ENCODE measurements at places on chromosomes 2 and 18.
A peak's percentile ranks its signal among the peaks of the same experiment; 100 is the strongest.

GRCh38 chr2:201298462-201299052 is 38.2 kb downstream of the CASP8 start:
- no peak overlapping the region for H3K27ac ChIP-seq
- no peak overlapping the region for H3K4me3 ChIP-seq
- DNase-seq = no peak
- H3K36me3 ChIP-seq = no peaks in the 10 kb centered on the region
- peaks cover 2% of the 10 kb centered on the region for H3K4me1 ChIP-seq

- peaks cover 9% of the 10 kb centered on the region for H3K4me1 ChIP-seq
- no peak overlapping the region for H3K27ac ChIP-seq
- DNase-seq = no peak
- H3K36me3 ChIP-seq = no peaks in the 10 kb centered on the region
- no peaks in the 10 kb centered on the region for H3K27me3 ChIP-seq
These were observed 106.2 kb upstream of the DLX2 start for GRCh38 chr2:172208791-172209325.

DNA sequence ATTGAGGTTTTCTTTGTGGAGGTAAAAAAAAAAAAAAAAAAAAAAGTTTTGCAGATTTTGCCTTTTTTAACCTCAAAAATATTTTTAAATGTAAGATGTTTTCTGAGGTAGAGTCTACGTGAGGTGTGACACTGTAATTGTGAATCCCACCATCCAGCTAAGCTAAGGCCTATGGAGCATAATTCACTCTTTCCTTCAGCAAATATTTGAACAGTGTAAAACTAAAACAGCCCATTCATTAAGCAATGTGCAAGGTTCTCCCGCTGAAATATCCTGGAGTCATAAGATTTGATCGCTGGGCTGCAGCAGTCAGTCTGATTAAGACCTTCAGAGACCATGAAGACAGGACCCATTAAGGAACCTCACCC is 105.1 kb downstream of the HNRNPLL start:
- no peak for DNase-seq
- no peaks in the 10 kb centered on the region for H3K36me3 ChIP-seq
- H3K4me1 ChIP-seq = no peaks in the 10 kb centered on the region
- H3K4me3 ChIP-seq = no peak overlapping the region
- H3K27ac ChIP-seq = no peak overlapping the region
- H3K27me3 ChIP-seq = peaks cover 18% of the 10 kb centered on the region

GRCh38 chr18:62566199-62566598 is 43.4 kb downstream of the ZCCHC2 start:
- H3K27me3 ChIP-seq = no peaks in the 10 kb centered on the region
- no peak overlapping the region for H3K27ac ChIP-seq
- no peak overlapping the region for H3K4me3 ChIP-seq
- DNase-seq = no peak

DNA sequence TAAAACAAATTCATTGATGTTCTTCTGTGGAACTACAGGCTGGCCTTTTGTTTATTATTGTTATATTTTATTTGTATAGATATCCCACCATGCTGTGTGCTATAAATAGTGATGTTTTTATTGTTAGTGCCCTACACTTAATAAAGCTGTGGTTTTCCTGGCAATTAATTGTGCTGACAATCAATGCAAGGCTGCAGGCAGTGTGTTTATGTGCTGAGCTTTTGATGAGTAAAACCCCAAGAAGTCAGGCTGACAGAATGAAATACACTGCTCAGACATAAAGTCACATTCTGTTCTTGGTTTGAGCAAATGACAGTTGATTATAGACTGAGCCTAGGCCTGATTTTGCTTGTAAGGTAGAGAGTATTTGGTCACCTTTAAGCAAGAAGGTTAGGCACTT is 362.7 kb downstream of the CPS1 start:
- H3K4me3 ChIP-seq = no peak overlapping the region
- no peaks in the 10 kb centered on the region for H3K27me3 ChIP-seq
- no peak for DNase-seq
- no peaks in the 10 kb centered on the region for H3K4me1 ChIP-seq

DNA sequence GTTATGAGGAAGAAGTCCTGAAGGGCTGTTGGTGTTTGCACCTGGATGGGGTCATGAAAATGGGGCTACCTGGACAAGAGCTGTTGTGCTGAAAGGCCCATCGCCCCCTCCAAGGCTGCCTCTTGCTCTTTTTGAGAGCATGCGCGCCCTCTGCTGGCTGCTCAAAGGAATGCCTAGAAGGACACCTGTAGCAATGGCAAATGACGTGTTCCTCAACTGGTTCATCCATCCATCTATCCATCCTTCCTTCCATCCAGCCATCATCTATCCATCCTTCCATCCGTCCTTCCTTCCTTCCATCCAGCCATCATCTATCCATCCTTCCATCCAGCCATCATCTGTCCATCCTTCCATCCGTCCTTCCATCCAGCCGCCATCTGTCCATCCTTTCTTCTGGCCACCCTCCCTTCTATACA is 17.2 kb upstream of the RPL31 start:
- DNase-seq = peak; percentile 76
- H3K27me3 ChIP-seq = no peaks in the 10 kb centered on the region
- H3K4me1 ChIP-seq = no peaks in the 10 kb centered on the region

- no peak overlapping the region for H3K27ac ChIP-seq
- peaks cover 4% of the 10 kb centered on the region for H3K4me1 ChIP-seq
These were observed 268.8 kb downstream of the ARHGAP15 start for GRCh38 chr2:143397884-143398614.

- DNase-seq = no peak
- no peaks in the 10 kb centered on the region for H3K36me3 ChIP-seq
- peaks cover 18% of the 10 kb centered on the region for H3K4me1 ChIP-seq
- no peaks in the 10 kb centered on the region for H3K27me3 ChIP-seq
- H3K27ac ChIP-seq = no peak overlapping the region
These were observed 61.6 kb downstream of the HDAC4 start for GRCh38 chr2:239339241-239339640.

DNA sequence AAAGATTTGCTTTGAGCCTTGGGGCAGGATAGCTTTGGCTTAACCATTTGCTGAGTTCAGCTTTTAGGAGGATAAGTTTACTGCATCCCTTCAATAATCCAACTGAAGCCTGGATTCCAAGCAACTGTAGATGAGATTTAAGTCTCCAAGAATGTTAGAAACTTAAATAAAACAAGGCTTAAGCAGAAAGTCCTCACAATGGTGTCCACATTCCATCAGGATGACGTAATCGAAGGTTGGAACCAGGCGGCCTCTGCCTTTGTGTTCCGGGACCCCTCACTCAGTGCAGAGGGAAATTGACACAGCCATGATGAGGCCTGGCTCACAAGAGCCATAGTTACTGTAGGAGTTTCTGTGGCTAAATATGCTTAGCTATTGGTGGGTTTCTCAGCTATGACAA is 260.4 kb downstream of the LPIN1 start:
- H3K4me3 ChIP-seq = no peak overlapping the region
- peaks cover 11% of the 10 kb centered on the region for H3K4me1 ChIP-seq
- H3K27me3 ChIP-seq = peaks cover 15% of the 10 kb centered on the region
- no peak overlapping the region for H3K27ac ChIP-seq
- no peaks in the 10 kb centered on the region for H3K36me3 ChIP-seq
- no peak for DNase-seq

- peaks cover 14% of the 10 kb centered on the region for H3K36me3 ChIP-seq
- H3K27me3 ChIP-seq = no peaks in the 10 kb centered on the region
- H3K4me1 ChIP-seq = peaks cover 10% of the 10 kb centered on the region
- H3K4me3 ChIP-seq = no peak overlapping the region
- no peak for DNase-seq
These were observed 93.3 kb downstream of the MAP4K4 start for GRCh38 chr2:101790857-101791256.

DNA sequence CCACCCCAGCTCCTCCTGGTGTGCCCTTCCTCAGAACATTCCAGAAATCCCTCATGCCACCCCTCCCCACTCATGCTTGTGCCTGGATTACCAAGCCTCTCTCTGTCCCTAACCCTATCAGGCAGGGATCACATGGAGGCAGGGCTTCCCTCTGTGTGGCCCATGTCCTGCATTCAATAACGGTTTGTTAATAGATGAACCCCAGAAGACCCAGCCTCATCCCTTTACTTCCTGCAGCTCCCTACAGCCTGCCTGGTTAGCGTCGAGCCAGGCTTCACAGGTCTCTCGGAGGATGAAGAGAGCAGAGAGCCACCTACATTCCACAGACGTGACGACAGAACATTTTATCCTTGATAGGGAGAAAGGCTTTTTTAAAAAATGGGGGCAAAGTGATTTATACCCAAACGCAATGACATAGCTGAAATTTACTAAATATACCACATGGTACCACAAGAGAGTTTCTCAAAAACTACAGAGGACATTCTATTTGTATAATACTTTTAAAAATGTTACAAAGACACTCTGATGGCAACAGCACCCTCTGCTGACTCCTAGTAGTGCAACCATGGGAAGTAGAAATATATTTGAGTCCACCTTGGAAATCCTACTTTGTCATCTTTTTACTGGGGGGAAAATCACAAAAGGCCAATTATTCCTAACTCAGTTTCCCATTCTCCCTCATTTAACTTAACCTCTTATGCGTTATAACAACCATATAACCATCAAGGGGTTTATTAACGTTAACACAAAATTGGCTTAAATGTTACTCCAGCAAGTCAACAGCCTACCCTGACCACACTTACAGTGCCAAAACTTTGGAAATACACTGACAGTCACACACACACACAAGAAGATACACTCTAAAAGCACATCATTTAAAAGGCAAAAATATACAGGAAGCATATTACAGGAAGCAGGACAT is 30.7 kb downstream of the FBXO15 start:
- peaks cover 7% of the 10 kb centered on the region for H3K27me3 ChIP-seq
- no peak overlapping the region for H3K27ac ChIP-seq
- no peaks in the 10 kb centered on the region for H3K4me1 ChIP-seq
- no peak overlapping the region for H3K4me3 ChIP-seq

- no peak overlapping the region for H3K4me3 ChIP-seq
- no peak for DNase-seq
- no peaks in the 10 kb centered on the region for H3K4me1 ChIP-seq
- no peak overlapping the region for H3K27ac ChIP-seq
- no peaks in the 10 kb centered on the region for H3K27me3 ChIP-seq
- no peaks in the 10 kb centered on the region for H3K36me3 ChIP-seq
These were observed 16.4 kb downstream of the MTCL1 start for GRCh38 chr18:8721716-8722115.

- no peak for DNase-seq
- H3K4me1 ChIP-seq = no peaks in the 10 kb centered on the region
- H3K27me3 ChIP-seq = peaks cover 6% of the 10 kb centered on the region
- no peaks in the 10 kb centered on the region for H3K36me3 ChIP-seq
- H3K4me3 ChIP-seq = no peak overlapping the region
These were observed 2.4 kb upstream of the KCNF1 start for GRCh38 chr2:10909050-10909995.

DNA sequence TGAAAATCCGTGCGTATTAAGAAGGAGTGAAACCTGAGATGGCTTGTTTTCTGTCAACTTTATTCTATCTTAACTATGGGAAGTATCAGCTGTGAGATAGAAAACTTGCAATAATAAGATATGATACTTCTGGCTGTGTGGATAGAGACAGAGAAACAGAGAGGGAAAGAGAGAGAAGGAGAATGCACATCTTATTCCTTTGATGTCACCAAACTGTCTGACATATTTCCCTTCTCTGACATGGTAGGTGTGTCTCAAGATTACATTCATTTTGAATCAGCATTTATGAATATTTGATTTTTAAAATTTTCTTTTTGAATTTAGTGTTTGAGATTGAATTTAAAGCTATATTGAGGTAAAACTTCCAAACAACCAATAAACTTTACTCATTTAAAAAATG is 69.4 kb downstream of the CDC42EP3 start:
- no peak for DNase-seq
- no peak overlapping the region for H3K4me3 ChIP-seq
- H3K27me3 ChIP-seq = no peaks in the 10 kb centered on the region

GRCh38 chr18:24486684-24487083 is 26.2 kb downstream of the HRH4 start:
- no peaks in the 10 kb centered on the region for H3K27me3 ChIP-seq
- no peak overlapping the region for H3K4me3 ChIP-seq
- no peaks in the 10 kb centered on the region for H3K36me3 ChIP-seq
- no peak for DNase-seq
- no peak overlapping the region for H3K27ac ChIP-seq
- H3K4me1 ChIP-seq = no peaks in the 10 kb centered on the region

GRCh38 chr2:19711470-19712372 is 190.1 kb downstream of the TTC32 start:
- H3K27ac ChIP-seq = no peak overlapping the region
- no peak for DNase-seq
- H3K27me3 ChIP-seq = peaks cover 4% of the 10 kb centered on the region
- no peak overlapping the region for H3K4me3 ChIP-seq

- no peaks in the 10 kb centered on the region for H3K4me1 ChIP-seq
- no peaks in the 10 kb centered on the region for H3K36me3 ChIP-seq
- no peak for DNase-seq
- no peaks in the 10 kb centered on the region for H3K27me3 ChIP-seq
- no peak overlapping the region for H3K4me3 ChIP-seq
These were observed 155.0 kb downstream of the PLCL1 start for GRCh38 chr2:197959383-197959782.

DNA sequence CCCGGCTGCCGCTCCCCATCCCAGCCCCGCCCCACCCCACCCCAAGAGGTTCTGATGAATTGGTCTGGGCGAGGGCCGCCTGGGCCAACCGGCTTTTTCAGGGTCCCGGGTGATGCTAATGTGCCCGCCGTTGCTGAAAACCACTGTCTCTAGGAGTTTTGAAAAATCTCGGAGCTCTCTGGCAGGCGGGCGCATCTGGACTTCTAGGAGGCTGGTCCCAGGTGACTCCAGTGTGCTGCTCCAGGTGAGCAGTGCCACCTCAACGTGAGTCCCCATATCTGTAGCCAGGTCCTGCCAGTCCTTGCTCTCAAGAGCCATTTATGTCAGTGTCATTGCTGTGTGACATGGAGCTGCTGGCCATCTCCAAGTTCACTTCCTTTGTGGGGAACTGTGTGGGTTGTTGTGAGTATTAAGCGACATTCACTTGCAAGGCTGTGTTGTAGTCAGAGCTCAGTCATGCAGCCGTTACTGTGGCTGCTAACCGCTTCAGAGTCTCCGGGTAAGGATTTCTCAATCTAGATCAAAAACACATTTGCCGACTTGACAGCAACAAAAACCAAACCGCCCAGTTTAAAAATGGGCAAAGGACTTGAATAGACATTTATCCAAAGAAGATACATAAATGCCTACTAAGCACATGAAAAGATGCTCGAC is at the start of gene RFX8:
TSS of gene RFX8 (minus strand) at position 382 of the 654 bp plus-strand sequence. CDS start 8,264 bp downstream, outside the sequence.
- peaks cover 3% of the 10 kb centered on the region for H3K4me1 ChIP-seq
- H3K27ac ChIP-seq = no peak within 1 kb of the TSS
- peak within 1 kb of the TSS; percentile 52 for H3K4me3 ChIP-seq
- H3K27me3 ChIP-seq = peaks cover 7% of the 10 kb centered on the region

GRCh38 chr2:85852937-85853498 is 35.8 kb downstream of the ST3GAL5 start:
- DNase-seq = peak; percentile 68
- peak overlapping the region; percentile 97 for H3K27ac ChIP-seq
- H3K27me3 ChIP-seq = no peaks in the 10 kb centered on the region

- no peak overlapping the region for H3K27ac ChIP-seq
- H3K27me3 ChIP-seq = no peaks in the 10 kb centered on the region
- no peaks in the 10 kb centered on the region for H3K4me1 ChIP-seq
- no peak overlapping the region for H3K4me3 ChIP-seq
- DNase-seq = no peak
These were observed 87.7 kb upstream of the FSHR start for GRCh38 chr2:49241991-49242390.

GRCh38 chr2:224469374-224469964 is 67.6 kb upstream of the FAM124B start:
- H3K4me1 ChIP-seq = no peaks in the 10 kb centered on the region
- H3K27me3 ChIP-seq = no peaks in the 10 kb centered on the region
- no peak overlapping the region for H3K4me3 ChIP-seq

Measured in T-cell (primary cell).